ENCODE measurements at places on chromosomes 11 and 22. TPM values are rescaled to one million over a fixed set of nuclear protein-coding genes. Genes with fewer than 3 reads are reported as not detected.

The FUT4 gene
- 24.5 TPM for total RNA-seq

The HBD gene
- total RNA-seq: not detected

The ZNF280A gene
- 2.7 TPM for total RNA-seq

The MOB2 gene
- total RNA-seq: 29.6 TPM

- DNase-seq: no peak
Measured at GRCh38 chr11:84241343-84242131, 955.4 kb upstream of the CCDC90B start.

DNA sequence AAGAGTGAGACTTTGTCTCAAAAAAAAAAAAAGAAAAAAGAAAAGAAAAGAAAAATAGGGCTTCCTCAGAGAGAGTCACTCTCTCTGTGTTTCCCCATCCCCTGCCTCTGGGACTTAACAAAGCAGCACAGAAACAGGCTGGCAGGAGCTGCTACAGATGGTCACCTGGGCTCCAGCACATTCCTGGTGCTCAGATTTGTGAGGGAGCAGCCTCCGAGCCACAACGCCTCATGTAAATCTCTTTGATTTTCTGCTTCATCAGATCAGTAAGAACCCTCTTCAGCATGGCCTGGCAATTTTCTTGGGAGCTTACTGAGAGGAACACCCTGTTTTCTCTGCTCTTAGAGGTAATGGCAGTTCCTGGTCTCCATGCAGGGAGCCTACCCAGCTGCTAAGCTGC, 15.2 kb upstream of the LDHA start:
- DNase-seq: no peak

GRCh38 chr11:33545931-33546330, 154.7 kb downstream of the C11orf91 start:
- DNase-seq: no peak

DNA sequence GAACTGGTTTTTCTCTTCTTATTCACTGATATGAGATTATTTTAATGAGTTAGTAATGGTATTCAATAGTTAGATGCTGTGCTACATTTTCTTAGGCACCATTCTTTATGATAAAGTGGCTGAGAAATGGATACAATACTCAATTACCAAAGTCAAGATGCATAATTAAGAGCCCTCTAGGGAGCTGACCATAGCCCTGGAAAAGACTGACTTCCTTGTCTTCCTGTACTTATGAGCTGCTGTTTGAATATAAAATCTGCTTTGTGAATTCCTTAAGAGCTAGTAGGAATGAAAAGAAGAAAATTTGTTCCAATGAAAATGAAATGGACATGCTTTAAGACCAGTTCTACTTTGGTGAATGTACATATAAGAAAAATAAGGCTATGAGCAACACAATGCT, 452.3 kb downstream of the KCNA4 start:
- DNase-seq: no peak

All from Caco-2 (cell line).